ENCODE measurements at places on chromosomes 7 and 10. TPM values are rescaled to one million over a fixed set of nuclear protein-coding genes. Genes with fewer than 3 reads are reported as not detected.

Gene INA
- under 0.01 TPM for total RNA-seq

Gene OPN1SW
- 1.1 TPM for total RNA-seq

Gene C10orf95
- not detected for total RNA-seq

Gene SPDYE5
- not detected for total RNA-seq

Gene STAG3
- total RNA-seq, result 0.25 TPM

Gene KCP
- not detected for total RNA-seq

Gene PRKG1
- 10.1 TPM for total RNA-seq

Gene C10orf53
- not detected for total RNA-seq

Gene SLC13A1
- total RNA-seq, result not detected

Gene PRPF18
- total RNA-seq, result 24.6 TPM

Gene C10orf105
- total RNA-seq, result not detected

Gene FBXO24
- total RNA-seq, result 0.25 TPM

Gene CYP3A4
- total RNA-seq, result not detected

Gene NME8
- not detected for total RNA-seq

Gene ERLIN1
- total RNA-seq, result 41.7 TPM

Gene ADAM12
- 0.63 TPM for total RNA-seq

Gene SLC39A12
- total RNA-seq, result not detected

Gene PPP1R3C
- 0.57 TPM for total RNA-seq

Gene LIPN
- total RNA-seq, result not detected

Gene SEMA3A
- total RNA-seq, result 2.4 TPM

Gene ATXN7L1
- 2.3 TPM for total RNA-seq

Gene GAD2
- total RNA-seq, result not detected

Gene GCK
- 0.25 TPM for total RNA-seq

Gene SPDYE1
- total RNA-seq, result not detected

Gene LIPF
- not detected for total RNA-seq

Gene PDIA4
- 232 TPM for total RNA-seq

Gene TRIL
- 32.7 TPM for total RNA-seq

Gene UTF1
- not detected for total RNA-seq

Gene P4HA1
- 49.4 TPM for total RNA-seq

Gene LSM5
- total RNA-seq, result 18.6 TPM

Gene NAT16
- not detected for total RNA-seq

Gene OGA
- total RNA-seq, result 112 TPM

Gene RINT1
- 12.7 TPM for total RNA-seq

Gene CLDN15
- total RNA-seq, result 4.5 TPM

Gene SLC26A3
- not detected for total RNA-seq

Gene OR6V1
- total RNA-seq, result not detected

Gene MYH16
- total RNA-seq, result 0.16 TPM

Gene NXPH1
- total RNA-seq, result not detected

Gene MRC1
- 2.1 TPM for total RNA-seq

Gene SPDYE16
- under 0.01 TPM for total RNA-seq

Gene IDI2
- total RNA-seq, result not detected

Gene GALNT17
- not detected for total RNA-seq

Measured in bladder microvascular endothelial cell (primary cell).